ENCODE measurements at places on chromosomes 7 and 10.

DNA sequence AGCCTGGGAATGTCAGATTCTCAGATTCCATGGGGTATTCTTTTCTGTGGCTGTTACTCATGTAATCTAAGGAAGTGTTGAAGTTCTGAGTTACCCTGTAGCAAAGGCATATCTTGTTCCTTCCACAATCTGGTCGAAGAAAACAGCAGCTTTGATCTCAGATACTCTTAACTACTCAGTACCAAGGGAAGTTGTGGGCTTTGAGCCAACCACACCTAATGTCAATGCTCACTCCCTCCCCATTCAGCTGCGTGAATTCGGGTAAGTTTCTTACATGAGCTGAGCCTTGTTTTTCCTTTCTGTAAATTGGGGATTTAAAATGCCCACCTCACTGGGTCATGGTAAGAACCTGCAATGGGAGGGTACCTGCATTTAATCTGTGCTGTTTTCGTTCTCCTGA, 52.5 kb downstream of the PTPRN2 start:
- no peak for DNase-seq

GRCh38 chr10:21934307-21934706, 69.2 kb downstream of the DNAJC1 start:
- DNase-seq = no peak

DNA sequence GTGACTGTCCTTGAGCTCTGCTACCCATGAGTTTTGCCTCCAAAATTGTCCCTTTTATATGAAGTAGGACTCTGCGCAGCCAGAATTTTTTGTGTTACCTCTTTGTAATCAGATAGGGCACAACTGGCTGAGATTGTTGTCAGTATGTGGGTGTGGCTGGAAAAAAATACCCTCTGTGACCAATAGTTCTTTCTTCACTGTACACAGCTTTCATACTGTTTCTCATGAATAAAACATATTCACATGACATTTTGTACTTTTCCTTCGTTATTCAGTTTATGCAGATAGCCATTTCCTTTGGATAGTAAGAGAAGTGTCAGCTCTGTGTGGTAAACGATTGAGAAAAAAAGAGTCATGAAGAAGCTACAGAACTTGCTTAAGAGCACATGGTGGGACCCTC, 49.6 kb upstream of the WNT8B start:
- DNase-seq = no peak

- no peak for DNase-seq
Observed at GRCh38 chr7:130887182-130887956, 153.4 kb upstream of the KLF14 start.

- no peak for DNase-seq
Observed at GRCh38 chr10:50600831-50601477, 22.8 kb downstream of the SGMS1 start.

DNA sequence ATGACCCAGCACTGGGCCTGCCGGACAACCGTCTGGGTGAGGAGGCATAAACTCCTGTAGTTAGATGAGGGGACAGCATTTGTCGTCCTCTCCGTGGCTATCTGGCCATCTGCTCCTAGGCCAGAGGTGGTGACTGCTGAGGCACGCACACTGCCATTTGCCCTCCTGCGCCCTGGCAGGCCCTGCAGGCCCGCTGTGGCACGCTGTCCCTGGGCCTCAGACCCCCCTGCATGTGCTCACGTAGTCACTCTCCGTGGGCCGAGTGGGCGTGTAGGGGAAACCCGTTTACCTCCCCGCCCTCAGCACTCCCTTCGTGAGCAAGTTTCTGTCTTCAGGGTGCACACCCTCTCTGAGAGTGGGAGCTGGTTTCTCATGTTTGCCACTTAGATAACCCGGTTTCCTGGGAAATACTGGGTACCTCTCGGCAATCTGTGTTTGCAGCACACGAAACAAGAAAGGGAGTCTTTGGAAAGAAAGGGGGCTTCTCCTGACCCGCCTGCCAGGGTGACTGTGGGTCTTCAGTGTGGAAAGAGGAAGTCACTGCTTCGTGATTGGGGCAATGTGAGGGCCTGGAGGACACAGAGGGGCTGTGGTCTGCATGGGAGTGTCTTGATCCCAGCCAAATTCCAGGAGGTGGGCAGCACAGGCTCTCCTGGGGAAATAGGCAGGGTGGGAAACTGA, 10.8 kb downstream of the ADAMTS14 start:
- DNase-seq = no peak

DNA sequence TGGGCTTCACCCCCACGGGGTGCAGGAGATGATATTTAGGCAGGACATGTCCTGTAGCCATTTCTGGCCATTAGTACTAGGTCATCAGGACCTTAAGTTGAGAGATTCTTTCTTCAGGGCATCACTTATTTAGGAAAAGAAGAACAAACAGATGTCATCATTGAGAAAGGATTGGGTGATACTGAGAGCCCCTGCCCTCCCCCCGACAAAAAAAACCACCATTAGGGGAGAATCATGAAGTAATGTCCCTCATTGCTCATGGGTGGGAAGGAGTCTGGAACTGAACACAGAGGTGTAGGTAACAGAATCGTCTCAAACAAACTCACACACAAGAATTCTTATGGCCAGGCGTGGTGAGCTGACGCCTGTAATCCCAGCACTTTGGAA, 6.4 kb upstream of the ORAI2 start:
- no peak for DNase-seq

GRCh38 chr7:91280185-91280584, 16.0 kb downstream of the FZD1 start:
- no peak for DNase-seq

GRCh38 chr7:72080865-72081510, 331.1 kb downstream of the CALN1 start:
- no peak for DNase-seq

DNA sequence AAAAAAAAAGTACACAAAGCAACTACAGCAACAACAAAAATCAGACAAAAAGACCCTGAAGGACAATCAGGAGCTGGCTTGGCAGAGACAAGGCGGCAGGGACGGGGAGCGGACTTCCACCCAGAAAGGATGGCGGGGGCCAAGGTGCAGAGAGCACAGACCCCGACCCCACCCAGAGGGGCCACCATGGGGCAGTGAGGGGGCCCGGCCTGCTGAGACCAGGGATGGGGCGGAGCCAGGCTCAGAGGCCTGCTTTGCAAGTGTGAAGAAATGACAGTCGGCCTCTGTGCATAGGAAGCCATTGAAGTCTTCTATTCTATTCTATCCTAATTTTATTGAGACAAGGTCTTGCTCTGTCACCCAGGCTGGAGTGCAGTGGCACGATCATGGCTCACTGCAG, 82.0 kb downstream of the ELFN1 start:
- DNase-seq = no peak

DNA sequence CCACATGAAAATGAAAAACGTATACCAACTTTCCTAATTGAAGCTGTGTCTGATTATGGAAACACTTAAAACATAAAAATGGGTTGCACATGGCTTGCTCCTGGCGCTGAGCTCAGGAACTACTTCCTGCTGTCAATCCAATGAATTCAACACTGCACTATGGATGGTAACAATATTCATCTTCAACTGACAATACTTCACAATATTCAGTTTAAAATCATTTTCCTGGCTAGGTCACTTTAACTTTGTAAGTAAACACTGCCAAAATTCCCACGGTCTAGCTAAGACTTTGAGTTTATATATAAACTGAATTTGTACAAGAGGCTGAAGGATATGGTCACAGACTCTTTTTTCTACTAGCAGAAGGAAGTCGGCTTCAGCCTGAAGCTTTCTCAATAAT, 556.9 kb downstream of the TNS3 start:
- no peak for DNase-seq

GRCh38 chr7:25347360-25348066, 119.2 kb upstream of the NPVF start:
- no peak for DNase-seq

DNA sequence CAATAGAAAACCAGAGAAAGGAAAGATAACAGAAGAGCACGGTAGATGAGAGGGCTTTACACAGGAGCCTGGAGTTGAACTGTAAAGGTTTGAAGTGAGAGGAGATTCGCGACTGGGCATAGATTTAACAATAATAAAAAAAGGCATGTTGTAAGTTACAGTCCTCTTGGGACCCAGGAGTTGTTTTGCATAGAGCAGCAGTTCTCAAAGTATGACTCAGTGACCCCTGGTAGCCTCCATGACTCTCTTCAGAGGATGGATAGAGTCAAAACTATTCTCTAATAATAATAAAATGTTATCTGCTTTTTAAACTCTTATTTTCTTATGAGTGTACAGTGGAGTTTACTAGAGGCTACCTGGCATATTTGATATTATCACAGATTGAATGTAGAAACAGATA, 262.3 kb downstream of the SORCS3 start:
- DNase-seq = no peak

DNA sequence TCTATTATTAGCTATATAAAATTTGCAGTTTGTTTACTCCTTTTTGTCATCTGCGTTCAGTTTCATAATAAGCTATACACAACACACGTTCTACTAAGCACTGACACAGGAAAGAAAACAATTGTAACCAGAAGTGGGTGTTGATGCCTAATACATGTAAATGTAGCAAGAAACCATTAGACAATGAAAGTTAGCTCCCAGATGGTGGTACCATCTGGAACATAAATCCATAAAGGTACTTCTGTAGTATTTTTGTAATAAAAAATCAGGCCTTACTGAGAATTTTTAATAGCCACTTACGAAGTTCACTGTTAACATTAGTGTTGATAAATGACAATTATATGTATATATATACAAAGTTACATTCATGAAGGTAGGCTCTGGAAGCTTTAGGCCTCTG, 194.7 kb downstream of the KCND2 start:
- no peak for DNase-seq

DNA sequence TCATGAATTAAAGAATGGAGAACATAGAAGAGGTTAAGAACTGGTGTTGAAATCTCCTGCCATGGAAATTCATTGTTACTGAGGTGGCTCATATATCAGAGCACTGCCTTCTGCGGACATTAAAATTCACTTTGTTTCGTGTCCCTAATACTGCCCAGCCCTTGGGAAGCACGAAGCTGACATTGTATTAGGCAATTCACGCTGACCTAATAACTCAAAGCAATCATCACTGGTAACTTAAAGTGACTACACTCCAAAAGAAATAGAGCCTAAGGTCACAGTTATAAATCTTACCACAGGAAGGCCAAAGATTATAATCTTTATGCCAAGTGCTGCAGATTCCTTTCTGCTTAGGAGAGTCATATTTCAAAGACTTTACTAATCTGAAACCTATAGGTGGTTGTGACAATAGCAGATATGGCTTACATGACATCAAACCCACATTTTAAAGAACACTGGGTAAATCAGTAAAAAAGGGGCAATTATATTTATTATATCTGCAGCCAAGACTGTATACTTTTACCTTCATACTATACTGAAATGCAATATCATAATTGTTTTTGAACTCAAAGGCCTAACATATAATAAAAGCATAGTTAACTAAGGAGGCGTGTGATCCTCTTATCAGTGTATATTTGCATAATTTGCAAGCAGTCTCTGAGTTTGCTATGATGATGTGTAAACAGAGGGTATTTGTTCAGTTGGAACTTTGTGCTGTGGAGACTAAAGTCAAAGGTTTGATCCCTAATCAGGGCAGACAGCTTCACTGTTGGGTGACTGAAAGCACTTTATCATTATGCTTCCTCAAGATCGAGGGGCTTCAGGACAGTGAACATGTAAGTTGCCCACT, 51.9 kb upstream of the CAPZA2 start:
- no peak for DNase-seq

GRCh38 chr7:132857703-132858102, 224.2 kb downstream of the CHCHD3 start:
- no peak for DNase-seq
